ENCODE measurements at places on chromosomes 3 and 15.

- peaks cover 5% of the 10 kb centered on the region for H3K4me1 ChIP-seq
- peak overlapping the region; percentile 13 for H3K27ac ChIP-seq
- no peak overlapping the region for H3K4me3 ChIP-seq
- H3K27me3 ChIP-seq, result peaks cover 7% of the 10 kb centered on the region
- DNase-seq, result no peak
- no peaks in the 10 kb centered on the region for H3K36me3 ChIP-seq
These were observed 27.0 kb downstream of the PTH1R start for GRCh38 chr3:46904303-46905212.

- no peaks in the 10 kb centered on the region for H3K36me3 ChIP-seq
- no peak overlapping the region for H3K27ac ChIP-seq
- H3K4me3 ChIP-seq, result no peak overlapping the region
These were observed 182.9 kb upstream of the RORA start for GRCh38 chr15:61411902-61412510.

GRCh38 chr15:55999658-56000057, 6.2 kb upstream of the NEDD4 start:
- H3K4me3 ChIP-seq, result no peak overlapping the region
- no peaks in the 10 kb centered on the region for H3K4me1 ChIP-seq
- DNase-seq, result no peak
- no peaks in the 10 kb centered on the region for H3K36me3 ChIP-seq
- peaks cover 2% of the 10 kb centered on the region for H3K27me3 ChIP-seq

DNA sequence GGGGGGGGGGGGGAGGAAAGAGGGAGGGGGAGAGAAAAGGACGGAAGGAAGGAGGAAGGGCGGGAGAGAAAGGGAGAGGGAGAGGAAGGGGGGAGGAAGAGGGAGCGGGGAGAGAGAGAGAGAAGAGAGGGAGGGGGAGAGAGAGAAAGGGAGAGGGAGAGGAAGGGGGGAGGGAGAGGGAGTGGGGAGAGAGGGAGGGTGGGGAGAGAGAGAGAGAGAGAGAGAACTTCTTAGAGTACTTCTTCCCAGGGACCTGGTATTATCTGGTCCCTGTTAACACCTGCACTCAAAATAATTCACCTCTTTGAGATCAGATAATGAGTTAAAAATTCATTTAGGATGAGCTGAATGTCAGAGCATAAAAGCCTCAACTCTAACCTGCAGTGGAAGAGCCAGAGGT, 1.1 kb downstream of the SEC13 start:
- H3K27me3 ChIP-seq, result peaks cover 11% of the 10 kb centered on the region
- peaks cover 66% of the 10 kb centered on the region for H3K4me1 ChIP-seq
- peak overlapping the region; percentile 95 for H3K27ac ChIP-seq

- no peak overlapping the region for H3K27ac ChIP-seq
- H3K4me3 ChIP-seq, result no peak overlapping the region
- no peaks in the 10 kb centered on the region for H3K36me3 ChIP-seq
- H3K4me1 ChIP-seq, result no peaks in the 10 kb centered on the region
These were observed 11.5 kb upstream of the TFG start for GRCh38 chr3:100697723-100698285.

DNA sequence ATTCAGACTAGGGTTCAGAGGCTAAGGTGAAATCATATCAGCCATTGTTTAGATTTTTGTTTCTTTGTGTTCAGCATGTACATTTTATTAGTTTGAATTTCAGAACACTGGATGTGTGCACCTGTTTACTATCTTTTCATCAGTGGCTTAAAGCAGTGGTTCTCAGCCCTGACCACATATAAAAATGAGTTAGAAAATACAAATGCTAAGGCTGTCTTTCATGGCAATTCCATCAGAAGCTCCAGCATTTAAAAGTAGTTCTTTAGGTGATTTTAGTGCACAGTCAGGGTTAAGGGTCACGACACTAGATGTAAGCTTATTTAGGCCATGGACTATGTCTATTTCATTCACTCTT, 213.5 kb downstream of the NECTIN3 start:
- H3K4me3 ChIP-seq, result no peak overlapping the region
- DNase-seq, result no peak
- no peak overlapping the region for H3K27ac ChIP-seq
- H3K36me3 ChIP-seq, result no peaks in the 10 kb centered on the region

- H3K4me3 ChIP-seq, result no peak overlapping the region
- peaks cover 34% of the 10 kb centered on the region for H3K36me3 ChIP-seq
- H3K4me1 ChIP-seq, result peaks cover 45% of the 10 kb centered on the region
- DNase-seq, result no peak
These were observed 37.4 kb upstream of the LDHAL6B start for GRCh38 chr15:59169251-59169708.

- H3K36me3 ChIP-seq, result peaks cover 61% of the 10 kb centered on the region
- H3K4me3 ChIP-seq, result no peak overlapping the region
- no peak for DNase-seq
- H3K4me1 ChIP-seq, result peaks cover 58% of the 10 kb centered on the region
- peaks cover 6% of the 10 kb centered on the region for H3K27me3 ChIP-seq
These were observed 33.4 kb downstream of the SH3BP5 start for GRCh38 chr3:15299036-15299435.

Data from endothelial cell (in vitro differentiated cells).